ENCODE measurements at places on chromosomes 6 and 20.

- DNase-seq, result no peak
Measured at GRCh38 chr6:123904228-123904627, 100.6 kb downstream of the NKAIN2 start.

GRCh38 chr20:1853473-1853872 is 41.7 kb upstream of the SIRPA start:
- no peak for DNase-seq

- DNase-seq, result no peak
Measured at GRCh38 chr6:6931071-6932025, 176.4 kb upstream of the RREB1 start.

- DNase-seq, result no peak
Measured at GRCh38 chr6:22774129-22774528, 204.8 kb downstream of the HDGFL1 start.

- peak; percentile 4 for DNase-seq
Measured at GRCh38 chr20:14712302-14712739, 374.9 kb upstream of the FLRT3 start.

DNA sequence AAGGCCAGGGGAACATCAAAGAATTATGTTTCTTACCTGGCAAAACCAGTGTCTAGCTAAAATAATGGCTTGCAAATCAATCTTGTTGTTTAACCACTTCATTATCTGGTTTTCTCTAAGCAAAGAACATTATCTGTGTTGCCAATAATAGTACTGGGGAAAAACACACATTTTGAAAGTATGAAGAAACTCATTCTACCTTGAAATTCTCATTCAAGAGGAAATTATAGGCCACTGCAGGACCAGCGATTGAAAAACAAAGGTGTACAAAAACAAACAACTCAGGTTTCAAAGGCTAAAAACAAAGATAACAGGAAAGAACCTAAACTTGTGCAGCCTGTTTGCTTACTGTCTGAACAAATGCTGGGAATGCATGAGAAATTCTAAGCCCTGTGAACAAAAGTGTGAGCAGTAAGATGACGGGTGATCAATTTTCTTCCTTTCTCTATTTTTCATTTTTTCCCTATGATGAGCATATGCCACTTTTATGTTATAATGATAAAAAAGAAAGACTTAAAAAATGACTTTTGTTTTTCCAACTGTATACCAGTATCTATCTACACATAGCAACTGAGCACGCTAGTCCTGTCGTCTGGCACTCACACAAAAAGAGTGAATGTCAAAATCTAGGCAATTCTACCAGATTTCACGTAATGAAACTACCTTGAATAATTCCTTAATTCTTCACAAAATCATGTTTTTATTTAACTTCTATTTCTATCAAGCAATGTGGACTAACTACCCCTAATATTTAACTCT is 117.9 kb downstream of the SGK1 start:
- no peak for DNase-seq

DNA sequence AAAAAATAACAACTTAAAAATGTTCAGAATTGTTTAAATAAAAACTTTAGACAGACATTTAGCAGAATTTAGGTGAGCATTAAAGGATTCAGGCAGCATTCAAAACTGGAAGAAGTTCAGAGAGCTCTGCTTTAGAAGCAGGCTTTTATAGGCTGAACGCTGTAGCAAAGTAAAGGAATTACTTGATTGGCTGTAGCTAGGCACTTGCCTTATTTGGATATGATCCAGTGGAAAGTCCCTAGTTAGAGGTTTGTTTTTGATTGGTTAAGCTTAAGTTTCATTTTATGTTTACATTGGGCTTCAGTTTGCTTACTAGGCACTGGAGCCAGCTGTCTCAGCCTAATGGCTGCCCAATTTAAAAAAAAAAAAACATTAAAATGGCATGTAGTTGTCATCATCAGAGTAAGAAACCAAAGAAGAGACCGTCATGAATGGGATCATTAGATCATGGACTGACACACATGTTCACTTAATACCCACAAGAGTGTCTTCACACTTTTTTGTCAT is 65.1 kb downstream of the CBFA2T2 start:
- peak; percentile 96 for DNase-seq

DNA sequence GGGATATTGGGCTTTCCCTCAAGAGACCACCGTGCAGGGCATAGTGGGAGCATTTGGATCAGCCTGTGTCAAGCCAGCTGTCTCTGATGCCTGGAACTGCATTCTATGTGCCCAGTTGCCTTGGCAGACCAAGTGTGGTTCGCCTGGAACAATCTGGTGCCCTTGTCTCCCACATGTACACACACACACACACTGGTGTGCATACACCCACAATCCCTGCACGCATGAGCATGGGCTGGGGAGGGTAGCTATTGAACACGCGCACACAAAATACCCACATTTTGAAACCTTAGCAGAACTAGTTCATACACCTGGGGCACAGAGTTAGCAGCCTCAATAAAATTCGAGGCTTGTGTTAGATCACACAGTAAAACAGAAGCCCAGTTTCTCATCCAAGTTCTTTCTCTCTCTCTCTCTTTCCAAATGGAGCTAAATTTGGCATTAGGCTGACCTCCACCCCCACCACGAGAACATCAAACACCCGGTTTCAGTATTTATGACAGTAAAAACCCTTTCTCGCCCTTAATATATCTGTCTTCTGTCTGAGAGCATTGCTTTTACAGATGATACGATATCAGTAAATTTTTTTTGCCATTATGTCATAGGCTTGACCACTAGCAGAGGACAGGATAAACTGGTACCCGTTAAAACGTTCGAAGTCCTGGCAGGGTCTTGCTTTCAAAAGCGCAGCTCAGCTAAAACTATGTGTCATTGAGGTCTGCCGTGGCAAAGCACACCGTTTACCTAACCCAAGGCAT is 18.2 kb upstream of the NFATC2 start:
- DNase-seq, result no peak

- peak; percentile 32 for DNase-seq
Measured at GRCh38 chr6:26475823-26476729, 18.3 kb downstream of the BTN2A1 start.

DNA sequence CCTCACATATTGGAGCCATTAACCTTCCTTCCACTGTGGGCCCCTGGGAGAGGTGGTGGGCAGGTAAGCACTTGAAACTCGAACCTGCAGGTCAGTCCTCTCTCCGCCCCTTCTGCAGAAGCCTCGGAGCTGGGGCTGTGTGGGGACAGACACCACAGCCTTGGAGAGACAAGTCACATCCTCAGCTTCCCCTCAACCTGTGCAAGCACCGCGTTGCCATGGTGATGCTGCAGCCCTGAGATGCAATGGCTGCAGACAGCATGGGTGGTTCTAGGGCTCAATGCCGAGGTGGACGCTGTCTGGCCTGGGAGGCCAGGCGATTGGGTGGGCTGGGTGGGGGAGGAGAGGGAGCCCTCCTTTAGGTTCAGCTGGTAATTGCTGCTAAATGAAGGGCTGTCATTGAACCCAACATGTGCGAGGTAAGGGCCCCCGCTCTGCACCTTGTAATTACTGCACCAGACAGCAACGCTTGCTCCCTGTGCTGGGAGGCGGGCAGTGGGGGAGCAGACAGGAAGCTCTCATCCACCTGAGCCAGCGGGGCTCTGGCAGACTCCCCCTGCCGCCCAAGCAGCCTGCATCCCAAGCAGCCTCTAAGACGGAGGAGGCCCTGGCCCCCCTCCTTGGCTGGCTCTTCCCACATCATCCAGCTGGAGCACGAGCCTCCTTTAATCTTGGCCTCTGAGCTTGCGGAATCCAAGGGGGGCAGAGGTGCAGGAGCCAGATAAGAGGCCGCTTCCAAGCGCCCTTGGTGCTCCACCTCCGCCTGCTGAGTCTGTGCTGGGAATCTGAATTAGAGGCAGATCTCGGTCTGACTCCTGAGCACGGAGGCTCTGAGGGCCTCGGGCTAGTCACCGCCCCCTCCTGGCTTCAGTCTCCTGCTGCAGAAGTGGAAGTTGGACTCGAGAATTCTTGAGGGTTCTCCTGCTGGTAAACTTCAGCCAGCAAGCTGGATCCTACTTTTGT is 39.8 kb upstream of the CDH22 start:
- peak; percentile 12 for DNase-seq

DNA sequence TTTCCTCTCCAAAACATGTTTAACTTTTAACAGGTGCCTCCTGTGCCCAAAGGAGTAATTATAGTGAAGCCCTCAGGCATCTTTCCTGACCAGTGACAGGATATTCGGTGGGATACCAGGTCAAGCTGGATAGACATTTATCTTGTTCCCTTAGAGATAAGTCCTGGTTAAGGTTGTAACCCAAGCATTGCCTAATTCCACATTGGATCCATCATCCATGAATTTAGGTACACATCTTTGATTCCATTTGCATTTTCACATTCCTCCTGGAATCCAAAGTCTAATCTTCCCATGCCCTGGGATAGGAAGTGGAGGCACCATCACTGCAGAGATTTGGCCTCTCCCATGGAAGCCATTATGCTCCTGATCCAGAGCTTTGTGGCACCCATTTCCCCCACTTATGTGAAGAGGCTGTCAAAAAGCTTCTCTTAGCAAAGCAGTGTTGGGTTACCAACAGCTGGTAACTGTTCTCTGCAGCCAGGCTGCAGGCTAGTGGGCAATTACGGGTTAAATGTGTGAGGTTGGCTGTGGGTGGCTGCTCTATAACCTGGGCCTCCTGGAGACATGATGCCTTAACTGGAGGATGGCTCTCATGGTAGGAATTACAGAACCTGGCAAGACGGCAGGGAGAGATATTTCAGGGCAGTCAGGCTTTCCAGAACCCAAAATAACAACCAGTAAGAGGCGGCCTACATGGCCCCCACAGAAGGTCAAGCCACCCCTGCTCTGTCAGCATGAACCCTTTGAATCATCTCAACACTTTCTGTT is 96.9 kb upstream of the VGLL2 start:
- no peak for DNase-seq

DNA sequence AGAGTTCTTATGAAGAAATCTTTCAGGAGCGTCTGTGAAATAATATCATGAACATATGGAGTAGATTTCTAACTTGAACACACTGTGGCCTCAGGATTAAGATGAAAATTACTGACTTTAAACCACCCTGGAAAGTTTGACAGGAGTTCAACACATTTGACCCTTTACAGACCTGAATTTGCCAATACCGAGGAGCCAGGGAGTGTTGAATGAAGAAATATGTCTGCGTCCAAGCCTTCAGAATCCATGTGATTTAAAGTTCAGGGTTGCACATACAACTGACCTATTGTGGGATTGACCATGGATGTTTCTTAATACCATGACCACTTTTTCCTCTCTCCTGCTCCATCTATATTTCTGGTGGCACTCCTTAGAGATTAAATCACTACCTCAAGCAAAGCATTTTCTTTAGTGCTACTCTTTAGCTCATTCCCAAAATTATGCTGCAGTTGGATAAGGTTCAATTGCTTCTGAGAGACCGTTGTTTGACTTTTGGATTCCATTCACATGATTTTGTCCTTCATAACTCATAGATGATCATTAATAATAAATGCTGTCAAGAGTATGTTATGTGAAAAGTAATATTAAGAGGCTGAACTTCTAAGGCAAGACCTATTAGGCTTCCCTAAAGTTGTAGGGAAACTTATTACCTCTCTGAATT is 57.4 kb downstream of the PRL start:
- DNase-seq, result no peak

- peak; percentile 27 for DNase-seq
Measured at GRCh38 chr6:70860045-70860444, 96.8 kb downstream of the B3GAT2 start.

- DNase-seq, result peak; percentile 31
Measured at GRCh38 chr20:10476319-10476724, 41.2 kb downstream of the SLX4IP start.

GRCh38 chr6:12849809-12850198 is 133.2 kb downstream of the PHACTR1 start:
- peak; percentile 38 for DNase-seq

GRCh38 chr6:38188677-38189335 is 369.3 kb downstream of the ZFAND3 start:
- DNase-seq, result no peak

DNA sequence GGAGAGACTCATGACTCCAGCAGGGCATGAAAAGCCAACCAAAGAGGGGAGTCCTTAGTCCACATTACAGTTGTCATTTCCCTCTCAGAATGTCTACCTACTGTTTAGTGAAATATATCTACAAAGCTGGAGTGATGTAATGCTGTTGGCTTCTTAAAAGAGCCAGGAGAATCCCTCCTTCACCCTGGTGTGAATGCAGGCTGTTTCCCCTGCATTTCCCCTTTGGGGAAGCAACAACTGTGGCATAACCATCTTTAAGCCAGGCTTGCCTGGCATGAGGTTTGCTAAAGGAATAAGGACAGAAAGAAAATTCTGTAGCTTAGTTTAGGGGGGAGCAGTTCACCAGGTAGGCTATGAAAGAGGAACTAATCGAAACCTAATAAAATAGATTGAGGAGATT is 129.5 kb downstream of the CRYBG1 start:
- no peak for DNase-seq

DNA sequence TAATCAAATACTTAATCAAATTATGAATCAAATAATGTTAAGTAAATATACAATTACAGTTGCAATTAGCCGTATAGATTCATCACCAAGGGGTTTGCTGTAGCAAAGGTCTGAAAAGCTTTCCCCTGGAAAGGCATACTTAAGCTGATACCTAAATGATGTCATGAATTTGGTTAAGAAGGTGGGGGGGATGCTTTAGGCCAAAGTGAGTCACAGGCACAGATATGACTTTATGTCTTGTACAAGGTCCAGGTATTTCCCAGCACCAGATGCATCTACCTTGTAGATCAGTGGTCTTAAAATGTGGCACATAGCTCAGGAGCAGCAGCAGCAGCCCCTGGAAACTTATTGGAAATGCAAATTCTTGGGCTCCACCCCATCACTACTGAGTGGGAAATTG is 557.3 kb upstream of the CDH4 start:
- DNase-seq, result no peak

DNA sequence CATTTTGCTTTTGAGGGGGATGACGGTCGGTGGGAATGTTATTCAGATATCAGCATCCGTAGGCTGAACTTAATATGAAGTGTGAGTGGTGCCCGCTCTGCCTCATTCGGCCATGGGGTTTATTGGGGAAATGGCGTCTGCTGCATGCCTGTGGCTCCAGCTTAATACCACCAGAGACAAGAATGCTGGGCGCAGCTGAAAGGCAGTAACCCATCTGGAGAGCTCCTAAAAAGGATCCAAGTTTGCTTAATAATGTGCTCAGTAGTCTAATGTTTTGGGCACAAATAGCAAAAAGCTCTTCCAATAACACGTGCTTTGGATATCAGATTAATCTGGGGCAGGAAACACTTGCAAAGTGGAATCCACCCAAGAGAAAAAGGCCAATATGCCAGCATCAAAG is 273.0 kb upstream of the TAB2 start:
- DNase-seq, result no peak

- DNase-seq, result no peak
Measured at GRCh38 chr6:55260181-55260580, 67.1 kb upstream of the GFRAL start.

DNA sequence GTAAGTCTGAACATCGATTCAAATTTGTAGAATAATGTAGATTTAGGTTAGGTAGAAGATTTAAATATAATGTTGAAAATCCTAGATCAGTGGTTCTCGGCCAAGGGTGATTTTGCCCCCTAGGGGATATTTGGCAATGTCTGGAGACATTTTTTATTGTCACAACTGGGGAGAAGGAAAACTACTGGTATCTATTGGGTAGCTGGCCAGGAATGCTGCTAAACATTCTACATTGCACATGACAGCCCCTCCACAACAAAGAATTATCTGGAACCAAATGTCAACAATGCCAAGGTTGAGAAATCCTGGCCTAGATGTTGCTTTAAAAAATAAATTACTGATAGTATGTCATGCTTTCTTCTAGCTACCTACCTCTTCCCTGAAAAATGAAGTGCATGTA is 76.1 kb downstream of the HIVEP2 start:
- DNase-seq, result no peak

GRCh38 chr6:119283979-119284545 is 65.5 kb downstream of the MAN1A1 start:
- no peak for DNase-seq

GRCh38 chr6:84086545-84087429 is 53.2 kb downstream of the MRAP2 start:
- DNase-seq, result no peak
